ENCODE measurements at places on chromosomes 5 and 9.

GRCh38 chr5:169263591-169263990, 37.3 kb downstream of the SLIT3 start:
- DNase-seq = no peak

DNA sequence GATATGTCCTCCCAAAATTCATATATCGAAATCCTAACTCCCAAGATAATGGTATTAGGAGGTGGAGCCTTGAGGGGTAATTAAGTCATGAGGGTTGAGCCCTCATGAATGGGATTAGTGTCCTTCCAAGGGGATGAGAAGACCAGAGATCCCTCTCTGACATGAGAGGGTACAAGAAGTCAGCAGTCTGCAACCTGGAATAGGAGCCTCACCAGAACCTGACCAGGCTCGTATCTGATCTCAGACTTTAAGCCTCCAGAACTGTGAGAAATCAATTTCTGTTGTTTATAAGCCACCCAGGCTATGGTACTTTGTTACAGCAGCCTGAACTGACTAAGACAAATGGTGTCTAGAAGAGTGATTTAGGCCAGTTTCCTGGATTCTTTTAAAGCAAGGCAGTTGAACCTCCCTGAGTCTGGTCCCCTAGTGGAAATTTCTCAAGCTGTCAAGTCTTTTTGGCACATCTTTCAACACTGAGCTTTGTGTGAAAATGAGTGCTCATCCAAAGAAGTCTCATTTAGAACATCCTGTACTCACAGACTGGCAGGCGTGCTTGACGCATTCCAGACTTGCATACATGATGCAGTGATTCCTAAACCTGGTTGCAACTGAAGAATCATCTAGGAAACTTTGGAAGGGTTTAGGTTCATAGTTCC, 254.8 kb upstream of the PPP1R2B start:
- no peak for DNase-seq

DNA sequence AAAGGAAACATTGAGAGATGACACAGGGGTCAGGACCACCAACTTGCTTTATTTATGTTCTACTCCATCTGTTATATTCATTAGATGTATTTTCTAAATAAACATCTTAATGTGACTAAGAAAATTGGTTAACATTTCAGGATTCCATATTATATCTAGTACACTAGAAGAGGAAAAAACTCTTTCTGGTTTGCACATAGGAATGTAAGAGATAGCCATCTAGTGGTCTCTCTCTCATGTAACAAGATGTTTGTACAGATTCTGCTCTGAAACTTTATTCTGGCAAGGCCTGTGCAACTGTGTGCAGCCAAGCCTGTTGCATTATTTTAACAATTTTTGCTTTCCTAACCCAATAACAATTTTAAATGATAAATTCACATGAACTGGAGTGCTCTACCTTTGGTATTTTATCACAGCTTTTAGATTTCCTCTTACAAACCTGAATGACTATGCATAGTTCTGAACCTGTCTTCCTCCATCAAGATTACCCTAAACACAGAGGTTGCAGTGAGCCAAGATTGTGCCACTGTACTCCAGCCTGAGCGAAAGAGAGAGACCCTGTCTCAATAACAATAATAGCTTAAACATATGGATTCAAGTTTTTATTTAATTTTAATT, 148.2 kb downstream of the GIN1 start:
- no peak for DNase-seq

- DNase-seq = no peak
Observed at GRCh38 chr5:14853685-14854084, 17.9 kb downstream of the ANKH start.

- no peak for DNase-seq
Observed at GRCh38 chr9:36018129-36018528, 18.6 kb upstream of the RECK start.

Measured in neural crest cell (in vitro differentiated cells).